ENCODE measurements at places on chromosomes 3 and 15. TPM values are rescaled to one million over a fixed set of nuclear protein-coding genes. Genes with fewer than 3 reads are reported as not detected.

The CIDEC gene
- total RNA-seq = not detected

The P2RY14 gene
- not detected for total RNA-seq

The ROPN1 gene
- total RNA-seq = not detected

The CELSR3 gene
- 1.1 TPM for total RNA-seq

The SLC2A2 gene
- not detected for total RNA-seq

The SPG21 gene
- total RNA-seq = 69.7 TPM

The KY gene
- 0.69 TPM for total RNA-seq

The ZNF445 gene
- total RNA-seq = 8.8 TPM

The SPCS1 gene
- total RNA-seq = 33.9 TPM

The IGSF10 gene
- 0.94 TPM for total RNA-seq

The KBTBD13 gene
- total RNA-seq = not detected

Data from bronchial smooth muscle cell (primary cell).